Inflammatory macrophage treated with lipopolysaccharide for 4 hours (primary cell): ENCODE measurements at places on chromosomes 4 and X.

DNA sequence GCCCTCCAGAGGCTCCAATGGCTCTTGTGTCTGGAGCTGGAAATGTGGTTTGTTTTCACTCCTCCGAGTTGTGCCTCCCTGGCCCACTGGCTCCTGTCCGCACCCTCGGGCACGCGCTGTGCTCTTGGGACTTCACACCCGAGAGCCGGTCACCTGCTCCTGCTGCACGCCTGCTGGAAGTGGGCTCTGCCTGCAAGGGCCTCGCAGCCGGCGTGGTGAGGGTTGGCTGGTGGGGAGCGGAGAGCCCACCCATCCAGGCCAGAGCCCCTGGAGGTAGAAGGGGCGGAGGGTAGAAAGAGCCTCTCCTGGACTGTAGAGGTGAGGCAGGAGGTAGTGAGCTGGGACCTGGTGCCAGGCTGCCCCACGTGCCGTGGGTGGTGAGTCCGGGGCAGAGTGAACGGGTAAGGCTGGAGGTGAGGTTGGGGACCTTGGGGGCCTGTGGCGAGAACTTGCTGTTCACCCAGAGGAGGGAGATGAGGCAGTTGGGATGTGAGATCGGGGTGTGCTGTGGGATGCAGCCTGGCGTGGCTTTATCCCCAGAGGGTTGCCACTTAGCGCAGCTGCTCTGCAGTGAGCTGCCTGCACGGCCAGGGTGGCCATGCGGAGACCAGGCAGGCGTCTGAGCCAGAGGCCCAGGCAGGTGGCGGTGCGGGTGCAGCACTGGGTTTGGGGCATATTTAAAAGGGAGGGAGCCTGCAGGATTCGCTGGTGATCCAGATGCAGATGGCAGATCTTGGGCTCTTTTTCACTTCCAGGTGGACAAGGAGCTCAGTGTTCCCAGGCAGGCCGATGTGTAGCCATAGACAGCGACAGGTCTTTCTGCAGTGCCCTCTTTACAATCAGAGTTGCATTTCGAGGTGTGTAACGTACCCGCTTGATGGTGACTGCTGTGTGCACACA is 48.8 kb downstream of the PCGF3 start:
- DNase-seq: no peak

DNA sequence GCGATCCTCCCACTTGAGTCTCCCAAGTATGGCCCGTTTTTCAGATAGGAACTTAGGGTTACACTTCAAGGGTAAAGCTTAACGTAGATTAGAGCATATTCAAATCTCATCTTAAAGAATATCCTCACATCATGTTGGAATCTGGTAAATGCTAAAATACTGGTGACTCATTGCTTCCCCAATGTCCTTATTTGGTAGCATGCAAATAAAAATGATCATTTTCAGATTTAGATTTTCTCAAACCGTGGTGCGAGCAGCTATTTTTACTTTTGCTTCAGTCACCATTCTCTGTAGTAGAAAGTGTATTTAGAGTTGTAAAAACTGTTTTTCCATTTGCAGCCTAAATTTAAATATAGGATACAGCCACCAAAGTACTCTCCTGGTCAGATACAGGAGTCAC is 101.5 kb upstream of the MAML3 start:
- DNase-seq: peak; percentile 31

DNA sequence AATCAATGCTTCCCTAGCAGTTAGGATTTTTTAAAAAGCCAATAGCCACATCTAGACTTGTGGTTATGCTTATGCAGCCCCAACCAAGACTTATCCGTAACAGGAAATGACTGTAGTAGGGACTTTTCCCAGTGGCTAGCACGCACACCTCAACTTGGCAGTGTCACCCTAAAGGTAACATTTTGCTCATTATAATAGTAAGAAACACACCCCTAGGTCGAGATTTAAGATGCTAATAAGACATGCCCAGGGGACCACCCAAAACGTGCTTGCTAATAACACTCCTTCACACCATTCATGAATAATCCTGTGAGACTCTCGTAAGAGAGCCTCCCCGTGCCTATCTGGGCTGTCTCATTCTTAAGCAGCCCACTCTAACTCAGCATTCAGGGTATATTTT is 195.3 kb downstream of the CHIC1 start:
- DNase-seq: no peak

DNA sequence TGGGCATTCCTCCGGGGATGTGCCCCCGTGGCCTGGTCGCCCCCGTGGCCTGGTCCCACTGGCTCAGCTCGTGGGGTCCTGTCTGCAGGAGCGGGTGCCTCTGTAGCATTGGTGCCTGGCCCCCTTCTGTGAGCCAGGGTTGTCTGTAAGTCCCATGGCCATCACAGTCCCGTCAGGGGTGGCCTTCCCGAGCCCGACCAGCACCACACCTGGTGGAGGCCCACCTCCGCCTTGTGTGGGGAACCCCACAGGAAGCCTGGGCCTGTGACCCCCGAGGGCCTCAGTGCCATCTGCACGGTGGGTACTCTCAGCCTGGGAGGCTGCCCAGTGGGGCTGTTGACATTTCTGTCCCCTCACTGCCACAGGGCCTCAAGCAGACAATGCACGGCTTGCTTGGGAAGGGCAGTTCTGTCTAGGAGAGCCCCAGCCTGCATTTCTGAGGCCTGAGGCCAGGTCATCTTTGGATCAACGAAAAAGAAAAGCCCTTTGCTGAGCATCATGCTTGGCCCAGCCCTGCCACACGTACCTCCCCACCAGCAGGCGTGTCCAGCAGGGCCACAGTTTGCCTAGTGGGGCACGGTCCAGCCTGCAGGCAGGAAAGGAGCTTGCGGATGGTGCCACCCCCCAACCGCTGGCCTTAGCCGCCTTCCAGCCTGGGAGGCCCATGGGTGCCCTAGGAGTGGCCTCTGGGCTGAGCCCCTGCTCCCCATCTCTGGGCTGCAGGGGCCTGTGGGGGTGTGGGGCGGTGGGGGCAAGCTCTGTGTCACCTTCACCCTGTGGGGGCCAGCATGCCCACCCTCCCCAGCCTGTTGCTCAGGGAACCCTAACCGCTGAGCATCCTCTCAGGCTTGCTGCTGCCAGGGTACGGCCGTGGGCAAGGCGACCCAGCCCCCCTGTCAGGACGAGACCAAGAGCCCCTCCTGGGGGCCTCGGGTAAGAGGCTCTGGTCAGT is 23.2 kb downstream of the NKX1-1 start:
- DNase-seq: no peak

- no peak for DNase-seq
These were observed 80.1 kb downstream of the SLC30A9 start for GRCh38 chr4:42070463-42070862.

GRCh38 chrX:50704360-50704759 is 109.6 kb downstream of the SHROOM4 start:
- no peak for DNase-seq

GRCh38 chrX:47068720-47069119 is 9.5 kb upstream of the RGN start:
- DNase-seq: no peak
